ENCODE measurements at places on chromosomes 4 and X.

GRCh38 chrX:6574762-6575161 lies 39.8 kb upstream of the VCX3A start:
- DNase-seq: no peak

DNA sequence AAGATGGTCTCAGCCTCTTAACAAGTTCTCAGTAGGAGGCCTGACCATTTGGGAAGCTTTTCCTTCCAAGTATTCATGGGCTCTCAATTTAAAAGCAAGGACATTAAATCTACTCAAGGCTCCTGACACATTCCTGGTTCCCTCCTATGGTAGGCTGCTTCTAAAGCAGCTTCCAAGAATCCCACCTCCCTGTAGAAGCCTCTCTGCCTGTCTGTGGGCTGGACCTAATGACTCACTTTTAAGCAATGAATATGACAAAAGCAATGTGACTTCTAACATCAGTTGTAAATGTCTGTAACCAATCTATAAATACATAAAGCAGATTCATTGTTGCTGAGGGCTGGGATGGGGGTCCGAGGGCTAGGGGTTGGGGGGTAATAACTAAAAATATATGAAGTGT lies 99.5 kb upstream of the FAM9B start:
- no peak for DNase-seq

DNA sequence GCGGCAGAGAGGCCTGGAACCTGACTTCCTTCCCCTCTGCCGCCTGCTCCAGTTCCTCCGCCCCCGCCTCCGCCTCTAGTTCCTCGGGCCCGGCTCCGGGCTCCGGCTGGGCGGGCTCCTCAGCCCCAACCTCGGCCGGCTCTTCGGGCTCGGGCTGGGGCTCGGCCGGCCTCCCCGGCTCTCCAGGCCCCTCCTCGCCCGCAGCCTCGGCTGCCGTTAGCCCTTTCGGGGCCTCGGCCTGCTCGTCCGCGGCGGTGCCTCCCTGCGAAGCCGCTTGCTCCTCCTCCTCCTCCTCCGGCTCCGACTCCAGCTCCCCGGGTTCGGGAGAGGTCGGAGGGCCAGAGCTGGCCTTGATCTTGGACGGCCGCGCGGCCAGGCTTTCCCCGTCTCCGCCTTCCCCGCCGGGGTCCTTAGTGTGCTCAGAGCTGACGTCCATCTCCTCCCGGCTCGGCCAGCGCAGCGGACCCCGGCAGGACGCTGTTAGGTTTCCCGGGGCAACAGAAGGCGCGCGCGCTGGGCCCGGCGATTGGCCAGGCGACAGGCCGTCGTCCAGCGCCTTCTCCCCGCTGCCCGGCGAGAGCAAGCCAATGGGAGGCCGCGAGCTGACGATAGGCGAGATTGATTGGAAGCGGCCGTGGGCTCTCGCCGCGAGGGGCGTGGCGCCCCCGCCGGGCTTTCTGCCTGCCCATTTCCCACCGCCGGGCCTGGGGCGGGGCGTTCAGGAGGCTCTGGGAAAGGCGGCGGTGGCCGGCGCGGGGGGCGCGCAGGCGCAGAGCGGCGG lies 479 bp upstream of the TADA2B start:
- peak; percentile 94 for DNase-seq

- no peak for DNase-seq
Observed at GRCh38 chr4:73615613-73616012, 4.6 kb downstream of the RASSF6 start.

Data from GOT3 (cell line).